ENCODE measurements at places on chromosomes 1 and 21.

DNA sequence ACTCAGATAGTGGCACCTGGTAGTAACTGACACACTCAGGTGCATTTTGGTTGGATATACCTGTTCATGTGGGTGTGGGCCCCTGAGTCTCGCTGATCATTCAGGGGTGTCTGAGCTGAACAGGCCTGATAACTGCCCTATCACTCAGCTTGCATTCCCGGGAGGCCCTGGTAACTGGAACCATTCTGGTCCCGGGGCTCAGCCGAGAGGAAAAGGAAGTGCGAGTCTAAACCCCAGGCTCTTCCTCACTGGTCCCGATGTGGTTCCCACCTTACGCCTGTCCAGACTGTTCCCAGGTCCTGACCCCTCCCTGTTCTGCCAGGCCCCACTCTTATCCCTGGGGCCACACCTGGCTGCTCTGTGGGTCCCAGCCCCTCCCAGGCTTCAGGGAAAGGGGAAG, 11.7 kb upstream of the CDK18 start:
- DNase-seq: no peak

DNA sequence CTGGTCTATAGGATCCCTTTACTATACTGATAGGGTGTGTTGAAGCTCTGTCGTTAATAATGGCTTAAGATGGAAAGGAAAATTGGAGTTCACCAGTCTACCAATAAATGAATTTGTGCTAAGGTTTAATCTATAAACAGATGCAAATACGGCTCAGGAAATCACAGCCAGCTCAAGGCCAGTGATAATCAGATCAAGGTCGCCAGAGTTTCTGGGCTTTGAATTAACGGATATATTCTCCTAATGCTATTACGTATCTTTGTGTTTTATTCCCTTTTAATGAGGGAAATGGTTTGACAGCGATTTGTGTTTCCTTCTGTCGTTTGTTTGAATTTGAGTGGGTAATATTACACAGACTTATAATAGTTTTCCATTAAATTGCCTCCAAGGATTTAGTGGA, 279.6 kb downstream of the BACH1 start:
- no peak for DNase-seq

GRCh38 chr1:240712014-240712731, 100.2 kb upstream of the GREM2 start:
- no peak for DNase-seq

DNA sequence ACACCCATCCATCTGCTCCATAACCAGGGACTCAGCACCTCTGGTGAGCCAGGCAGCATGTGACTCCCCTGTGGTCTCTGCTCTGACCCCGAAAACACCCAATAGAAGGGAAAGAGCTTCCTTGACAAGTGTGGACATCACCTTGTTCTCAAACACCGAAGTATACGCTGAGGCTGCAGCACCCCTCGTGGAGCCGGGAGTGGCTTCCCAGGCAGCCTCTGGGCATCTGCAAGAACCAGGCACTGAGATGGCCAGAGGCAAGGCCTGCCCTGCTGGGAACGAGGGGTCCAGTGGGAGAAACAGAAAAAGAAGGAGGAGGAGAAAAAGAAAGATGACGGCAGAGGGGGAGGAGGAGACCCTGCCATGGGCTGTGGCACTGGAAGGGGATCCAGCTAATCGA, 18.2 kb upstream of the AJAP1 start:
- no peak for DNase-seq

DNA sequence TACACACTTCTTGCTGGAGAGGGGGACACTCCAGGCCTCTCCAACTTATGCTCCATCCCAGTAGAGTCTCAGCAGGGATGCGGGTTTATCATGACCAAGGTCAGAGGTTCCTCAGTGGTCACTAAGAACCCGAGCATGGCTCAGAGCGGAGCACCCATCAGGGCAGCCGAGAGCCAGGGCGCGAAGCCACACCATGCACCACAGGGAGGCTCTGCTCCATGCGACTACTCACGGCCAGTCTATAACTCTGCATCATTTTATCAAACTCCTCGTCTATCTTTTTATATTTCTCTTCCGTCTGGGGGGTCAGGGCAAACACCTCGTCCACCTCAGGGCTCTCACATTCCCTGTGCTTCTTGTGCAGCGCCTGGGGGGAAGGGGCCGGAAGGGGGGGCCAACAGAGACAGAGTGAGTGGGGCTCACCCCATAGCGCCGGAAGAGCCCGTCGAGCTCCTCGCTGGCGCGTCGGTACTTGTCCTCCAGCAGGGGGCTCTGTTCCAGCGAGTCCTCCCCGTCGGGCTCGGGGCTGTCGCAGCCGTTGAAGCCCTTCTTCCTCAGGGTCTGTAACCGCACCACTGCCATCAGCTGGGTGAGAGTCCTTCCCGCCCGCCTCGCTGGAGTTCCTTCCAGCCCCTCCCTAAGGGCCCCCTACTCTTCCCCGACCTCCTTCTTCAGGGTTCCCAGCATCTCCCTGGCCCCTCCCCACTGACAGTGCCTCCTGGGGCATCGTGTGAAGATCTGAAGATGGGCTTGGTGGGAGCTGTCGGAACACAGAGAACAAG, 20.0 kb downstream of the MEF2D start:
- peak; percentile 62 for DNase-seq

- no peak for DNase-seq
These were observed 113.3 kb downstream of the NAV1 start for GRCh38 chr1:201652181-201652580.

DNA sequence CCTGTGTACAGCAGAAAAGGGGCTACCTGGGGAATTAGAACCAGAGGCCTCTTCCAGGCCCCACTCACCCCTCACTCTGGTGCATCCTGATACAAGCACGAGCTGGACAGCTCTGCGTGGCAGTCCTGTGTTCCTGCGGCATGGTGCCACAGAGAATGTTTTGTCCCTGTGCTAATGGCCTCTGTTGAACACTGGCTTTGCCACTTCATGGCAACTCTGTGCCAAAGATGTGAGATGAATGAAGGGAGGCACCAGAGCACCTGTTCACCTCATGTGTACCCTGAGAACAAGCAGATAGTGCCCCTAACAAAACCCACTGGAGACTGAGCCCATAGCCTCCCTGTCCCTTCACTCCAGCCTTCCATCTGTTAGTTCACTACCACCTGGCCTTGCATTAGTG, 199.3 kb upstream of the COA6 start:
- DNase-seq: no peak

GRCh38 chr1:216086678-216087077, 336.6 kb downstream of the USH2A start:
- no peak for DNase-seq

GRCh38 chr1:228721407-228721806, 13.9 kb upstream of the RHOU start:
- no peak for DNase-seq

DNA sequence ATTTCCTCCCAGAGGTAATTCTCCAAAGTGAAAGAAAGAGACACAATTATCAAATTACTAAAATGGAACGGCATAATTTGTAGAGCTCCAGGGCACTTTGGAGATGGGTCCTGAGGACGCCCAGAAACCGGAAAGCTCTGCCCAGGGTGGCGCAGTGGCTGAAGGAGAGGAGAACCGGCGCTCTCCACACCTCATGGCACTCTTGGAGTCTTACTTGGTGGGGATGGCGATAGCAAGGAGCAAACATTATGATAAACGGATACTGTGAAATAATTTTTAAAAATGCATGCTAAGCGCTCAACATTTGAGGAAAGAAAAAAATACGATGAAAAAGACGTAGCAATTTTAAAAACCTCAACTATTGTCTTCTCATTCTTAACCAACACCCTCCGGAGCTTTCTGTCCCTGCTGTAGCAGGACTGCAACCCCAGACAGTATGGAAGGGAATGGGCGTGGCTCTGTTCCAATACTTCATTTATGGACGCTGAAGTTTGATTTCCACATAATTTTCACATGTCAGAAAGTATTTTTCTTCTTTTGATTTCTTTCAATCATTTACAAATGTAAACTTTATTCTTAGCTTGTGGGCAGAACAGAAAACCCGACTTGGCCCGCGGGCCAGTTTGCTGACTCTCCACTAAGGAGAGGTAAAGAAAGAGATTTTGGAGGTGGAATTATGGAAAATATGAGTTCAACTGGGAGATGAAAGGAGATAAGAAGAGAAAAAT, 1.1 kb downstream of the S100A11 start:
- no peak for DNase-seq

- no peak for DNase-seq
These were observed 32.7 kb upstream of the TMEM125 start for GRCh38 chr1:43237121-43237520.

GRCh38 chr1:229203030-229203751, 67.7 kb upstream of the RAB4A start:
- DNase-seq: no peak

DNA sequence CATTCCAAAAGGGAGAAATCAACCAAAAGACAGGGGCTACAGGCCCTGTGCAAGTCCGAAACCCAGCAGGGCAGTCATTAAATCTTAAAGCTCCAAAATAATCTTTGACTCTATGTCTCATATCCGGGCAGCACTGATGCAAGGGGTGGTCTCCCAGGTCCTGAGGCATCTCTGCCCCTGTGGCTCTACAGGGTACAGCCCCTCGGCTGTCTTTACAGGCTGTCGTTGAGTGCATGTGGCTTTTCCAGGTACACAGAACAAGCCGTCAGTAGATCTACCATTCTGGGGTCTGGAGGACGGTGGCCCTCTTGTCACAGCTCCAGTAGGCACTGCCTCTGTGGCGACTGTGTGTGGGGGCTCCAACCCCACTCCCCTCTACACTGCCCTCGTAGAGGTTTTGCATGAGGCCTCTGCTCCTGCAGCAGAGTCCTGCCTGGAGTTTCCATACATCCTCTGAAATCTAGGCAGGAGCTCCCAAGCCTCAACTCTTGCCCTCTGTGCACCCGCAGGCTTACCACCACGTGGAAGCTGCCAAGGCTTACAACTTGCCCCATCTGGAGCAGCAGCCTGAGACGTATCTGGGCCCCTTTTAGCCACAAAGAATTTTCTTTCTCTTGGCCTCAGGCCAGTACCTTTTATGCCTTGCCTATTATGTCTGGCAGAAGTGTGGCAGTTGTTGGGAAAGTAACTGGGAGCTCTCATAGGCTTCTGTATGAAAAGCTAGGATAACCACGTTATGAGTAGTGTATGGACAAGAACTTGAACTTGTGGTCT, 52.5 kb downstream of the POU2F1 start:
- DNase-seq: no peak

GRCh38 chr1:940107-941014, 16.6 kb downstream of the SAMD11 start:
- DNase-seq: no peak

GRCh38 chr1:21318714-21319159, 28.5 kb upstream of the ECE1 start:
- DNase-seq: no peak

- no peak for DNase-seq
These were observed 9.9 kb upstream of the NPHP4 start for GRCh38 chr1:6001992-6002576.

DNA sequence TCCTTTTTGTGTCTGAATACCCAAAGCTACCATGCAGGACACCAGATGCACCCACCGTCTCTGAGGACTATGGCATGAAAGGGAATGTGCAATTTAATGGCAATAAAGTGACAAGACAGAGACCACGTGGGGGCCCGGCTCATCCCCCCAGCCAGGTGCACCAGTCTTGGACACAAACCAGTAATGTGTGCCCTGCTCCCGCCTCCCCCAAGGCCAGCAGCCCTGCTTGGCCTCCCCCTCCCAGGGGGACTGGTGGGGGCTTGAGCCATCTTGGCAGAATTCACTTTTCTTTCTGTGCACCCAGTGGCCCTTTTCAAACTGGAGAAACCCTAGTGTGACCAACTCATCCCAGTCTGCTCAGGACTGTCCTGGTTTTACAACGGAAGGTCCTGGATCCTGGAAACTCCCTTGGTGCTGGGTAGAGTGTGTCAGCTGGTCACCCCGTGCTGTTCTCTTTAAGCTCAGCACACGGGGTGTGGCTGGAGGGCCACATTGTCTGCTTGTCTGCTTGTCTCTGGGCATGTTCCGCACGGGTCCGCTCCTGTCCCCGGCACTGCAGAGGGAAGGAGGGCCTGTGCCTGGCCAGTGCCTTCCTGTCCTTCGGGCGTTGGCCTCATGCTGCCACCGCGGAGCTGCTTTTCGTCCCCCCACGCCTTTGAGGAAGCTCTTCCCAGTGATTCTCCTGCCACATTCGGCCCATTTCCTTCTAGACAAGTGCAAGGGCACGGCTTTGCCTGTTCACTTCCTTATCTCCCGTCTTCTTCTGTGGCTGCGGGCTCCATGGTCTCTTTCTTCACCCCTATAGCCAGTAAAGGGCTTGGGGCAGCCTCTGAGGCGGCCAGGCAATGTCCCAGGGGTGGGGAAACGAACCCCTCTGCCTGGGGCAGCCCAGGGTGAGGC, 45.8 kb upstream of the TTC34 start:
- DNase-seq: no peak

DNA sequence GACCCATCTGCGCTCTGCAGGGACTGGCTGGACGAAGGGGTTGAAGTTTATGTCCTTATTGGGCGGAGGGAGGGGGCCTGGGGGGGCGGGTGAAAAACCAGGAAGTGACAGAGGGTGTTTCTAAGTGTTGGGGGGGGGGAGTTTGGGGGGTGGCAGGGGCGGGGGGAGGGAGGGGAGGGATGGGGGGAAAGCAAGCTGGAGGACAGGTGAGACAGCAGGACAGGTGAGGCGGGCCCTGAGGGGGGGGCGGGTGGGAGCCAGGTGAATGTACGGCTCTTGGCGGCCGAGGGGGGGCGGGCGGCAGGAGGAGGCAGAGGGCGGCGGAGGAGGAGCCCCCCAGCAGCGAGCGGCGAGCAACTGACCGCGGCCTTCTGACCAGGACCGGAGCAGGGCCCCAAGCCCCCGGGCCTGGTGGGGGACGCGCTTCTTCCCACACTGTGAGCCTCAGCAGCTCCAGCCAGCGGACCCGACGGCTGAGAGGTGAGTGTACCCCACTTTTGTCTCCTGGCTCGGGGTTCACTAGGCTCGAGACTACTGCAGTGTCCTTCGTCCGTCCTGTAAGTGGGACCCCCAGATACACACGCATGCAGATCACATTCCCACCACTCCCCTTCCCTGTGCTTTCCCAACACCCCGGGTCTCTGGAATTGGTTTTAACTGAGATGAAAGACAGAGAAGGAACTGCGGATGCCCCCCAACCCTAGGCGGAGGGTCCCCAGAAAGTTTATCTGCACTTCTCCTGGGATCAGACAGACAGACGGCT, at the start of gene ZBTB7B:
Gene ZBTB7B (plus strand): TSS at position 339 of the 763 bp plus-strand sequence. CDS start 11,859 bp downstream, outside the sequence.
- no peak for DNase-seq

DNA sequence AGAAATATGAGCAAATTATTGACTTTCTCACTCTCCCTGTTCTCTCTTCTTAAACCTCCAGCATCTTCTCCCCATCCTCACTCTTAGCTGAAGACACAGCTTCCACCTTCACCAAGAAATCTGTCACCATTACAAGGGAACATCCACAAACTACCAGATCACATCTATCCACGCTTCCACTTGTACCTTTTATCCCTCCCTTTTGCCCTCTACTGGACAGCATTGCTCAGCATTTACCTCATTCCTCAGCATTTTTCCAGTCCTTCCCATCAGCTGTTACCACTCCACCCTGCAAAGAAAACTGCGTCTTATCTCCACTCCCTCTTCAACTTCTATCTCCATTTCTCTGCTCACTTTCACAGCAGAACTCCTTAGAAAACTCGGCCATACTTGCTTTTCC, 42.6 kb downstream of the KCNJ6 start:
- no peak for DNase-seq

DNA sequence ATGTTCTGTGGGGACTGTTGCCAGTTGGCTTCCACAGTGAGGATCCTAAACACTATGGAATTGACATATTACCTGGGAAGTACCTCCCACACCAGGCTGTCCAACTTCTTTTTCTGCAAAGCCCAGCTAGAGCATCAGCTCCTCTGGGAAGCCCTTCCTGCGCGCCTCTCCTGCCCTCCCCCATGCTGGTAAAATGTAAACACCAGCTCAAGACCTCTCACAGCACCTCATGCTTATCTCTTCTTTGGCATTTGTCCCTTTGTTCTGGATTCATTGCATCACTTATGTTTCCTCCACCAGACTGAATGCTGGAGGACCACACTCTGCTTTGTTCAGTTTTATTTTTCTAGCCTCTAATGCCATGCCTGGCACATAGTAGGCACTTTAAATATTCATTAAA, 172.1 kb downstream of the HHAT start:
- no peak for DNase-seq
